Upper lobe of left lung (tissue), 6 donors: ENCODE measurements at places on chromosomes 16 and 17. TPM values are rescaled to one million over a fixed set of nuclear protein-coding genes. Genes with fewer than 3 reads are reported as not detected.

GRCh38 chr17:8520981-8521380 is 85.3 kb downstream of the NDEL1 start:
- H3K36me3 ChIP-seq, result no peaks in the 10 kb centered on the region
- H3K4me1 ChIP-seq, result no peaks in the 10 kb centered on the region
- no peaks in the 10 kb centered on the region for H3K27me3 ChIP-seq
- no peak for DNase-seq
- no peak overlapping the region for H3K4me3 ChIP-seq
- H3K27ac ChIP-seq, result no peak overlapping the region

GRCh38 chr16:72894293-72895151 is 153.4 kb downstream of the ZFHX3 start:
- no peak for DNase-seq
- no peak overlapping the region for H3K27ac ChIP-seq
- H3K36me3 ChIP-seq, result peaks cover 2% of the 10 kb centered on the region
- H3K4me1 ChIP-seq, result no peaks in the 10 kb centered on the region
- H3K27me3 ChIP-seq, result no peaks in the 10 kb centered on the region
- H3K4me3 ChIP-seq, result no peak overlapping the region

Gene EVI2A
- total RNA-seq, result 27.8 TPM

Gene PLCG2
- total RNA-seq, result 85.9 TPM

- no peaks in the 10 kb centered on the region for H3K36me3 ChIP-seq
- H3K27ac ChIP-seq, result no peak overlapping the region
- H3K27me3 ChIP-seq, result no peaks in the 10 kb centered on the region
- DNase-seq, result no peak
- no peaks in the 10 kb centered on the region for H3K4me1 ChIP-seq
- no peak overlapping the region for H3K4me3 ChIP-seq
Measured at GRCh38 chr17:27669850-27670249, 38.9 kb downstream of the LGALS9 start.

Gene ARL6IP1
- total RNA-seq, result 98.2 TPM

DNA sequence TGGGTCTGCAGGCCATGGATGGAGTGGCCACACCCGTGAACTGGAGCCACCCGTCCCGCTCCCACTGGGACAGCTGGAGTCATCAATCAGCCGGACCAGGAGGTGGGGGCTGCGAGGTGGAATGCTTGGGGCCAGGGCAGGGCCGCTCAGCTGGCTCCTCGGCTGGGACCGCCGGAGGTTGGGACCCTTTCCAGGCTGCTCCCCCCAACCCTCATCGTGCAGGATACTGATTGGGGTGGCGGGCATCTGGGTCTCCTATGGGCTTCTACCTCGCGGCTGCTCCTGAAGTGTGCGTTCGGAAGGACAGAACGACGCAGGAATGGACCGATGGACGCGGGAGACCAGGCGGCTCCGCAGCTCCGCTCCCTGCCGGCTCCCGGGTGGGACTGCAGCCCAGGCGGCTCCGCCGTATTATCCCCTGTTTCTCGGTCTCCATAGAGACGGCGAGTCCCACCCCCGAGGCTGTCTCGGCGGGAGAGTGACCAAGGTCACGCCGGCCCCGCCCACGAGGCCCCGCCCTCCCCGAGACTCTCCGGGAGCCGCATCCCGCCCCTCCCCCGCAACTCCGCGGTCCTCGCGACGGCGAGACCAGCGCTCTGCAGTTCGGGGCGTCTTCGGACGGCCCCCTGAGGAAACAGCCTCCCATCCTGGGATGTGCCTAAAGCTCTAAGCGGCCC is at the start of gene TPPP3:
Gene TPPP3 (minus strand): TSS at position 388 of the 677 bp plus-strand sequence. CDS start 2,387 bp downstream, outside the sequence.
- H3K27me3 ChIP-seq, result peaks cover 4% of the 10 kb centered on the region
- peak within 1 kb of the TSS; percentile 65 for H3K4me3 ChIP-seq
- peaks cover 60% of the 10 kb centered on the region for H3K4me1 ChIP-seq
- peak; percentile 89 for DNase-seq
- peak within 1 kb of the TSS; percentile 65 for H3K27ac ChIP-seq
- H3K36me3 ChIP-seq, result no peaks in the 10 kb centered on the region

Gene WDR90
- total RNA-seq, result 18.8 TPM

DNA sequence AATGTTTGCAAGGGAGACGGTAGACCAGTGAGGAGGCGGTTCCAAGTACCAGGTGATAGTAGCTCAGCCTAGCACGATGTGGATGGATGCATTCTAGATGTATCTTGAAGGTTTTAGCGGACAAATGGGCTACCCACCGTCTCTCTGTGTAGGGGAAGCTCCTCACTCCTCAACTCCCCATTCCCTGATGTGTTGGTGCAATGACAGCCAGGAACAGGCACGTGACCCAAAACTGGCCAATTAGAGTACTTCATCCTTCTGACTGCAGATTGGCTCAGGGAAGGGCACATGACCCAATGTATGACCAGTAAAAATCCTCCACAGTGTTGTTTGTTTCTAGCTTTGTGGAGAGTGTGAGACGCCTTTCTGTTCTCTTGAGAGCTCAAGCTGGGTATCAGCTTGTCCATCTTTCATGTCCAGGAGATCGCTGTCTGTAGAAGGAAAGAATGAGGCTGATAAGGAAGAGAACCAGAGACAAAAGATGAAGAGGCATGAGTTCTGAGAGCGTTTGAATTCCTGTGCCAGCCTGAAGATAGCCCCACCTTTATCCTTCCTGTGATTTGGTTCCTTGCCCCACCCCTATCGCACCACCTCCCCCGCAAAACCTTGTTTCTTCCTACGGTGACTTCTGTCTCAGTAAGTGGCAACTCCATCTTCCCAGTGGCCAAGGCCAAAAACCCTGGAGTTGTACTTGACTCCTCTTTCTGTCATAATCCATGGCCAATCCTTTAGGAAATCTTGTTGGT is 2.3 kb upstream of the BORCS6 start:
- no peaks in the 10 kb centered on the region for H3K36me3 ChIP-seq
- H3K4me3 ChIP-seq, result peak overlapping the region; percentile 19
- H3K27me3 ChIP-seq, result no peaks in the 10 kb centered on the region
